ENCODE measurements at places on chromosomes 11 and 22.
A peak's percentile ranks its signal among the peaks of the same experiment; 100 is the strongest.

DNA sequence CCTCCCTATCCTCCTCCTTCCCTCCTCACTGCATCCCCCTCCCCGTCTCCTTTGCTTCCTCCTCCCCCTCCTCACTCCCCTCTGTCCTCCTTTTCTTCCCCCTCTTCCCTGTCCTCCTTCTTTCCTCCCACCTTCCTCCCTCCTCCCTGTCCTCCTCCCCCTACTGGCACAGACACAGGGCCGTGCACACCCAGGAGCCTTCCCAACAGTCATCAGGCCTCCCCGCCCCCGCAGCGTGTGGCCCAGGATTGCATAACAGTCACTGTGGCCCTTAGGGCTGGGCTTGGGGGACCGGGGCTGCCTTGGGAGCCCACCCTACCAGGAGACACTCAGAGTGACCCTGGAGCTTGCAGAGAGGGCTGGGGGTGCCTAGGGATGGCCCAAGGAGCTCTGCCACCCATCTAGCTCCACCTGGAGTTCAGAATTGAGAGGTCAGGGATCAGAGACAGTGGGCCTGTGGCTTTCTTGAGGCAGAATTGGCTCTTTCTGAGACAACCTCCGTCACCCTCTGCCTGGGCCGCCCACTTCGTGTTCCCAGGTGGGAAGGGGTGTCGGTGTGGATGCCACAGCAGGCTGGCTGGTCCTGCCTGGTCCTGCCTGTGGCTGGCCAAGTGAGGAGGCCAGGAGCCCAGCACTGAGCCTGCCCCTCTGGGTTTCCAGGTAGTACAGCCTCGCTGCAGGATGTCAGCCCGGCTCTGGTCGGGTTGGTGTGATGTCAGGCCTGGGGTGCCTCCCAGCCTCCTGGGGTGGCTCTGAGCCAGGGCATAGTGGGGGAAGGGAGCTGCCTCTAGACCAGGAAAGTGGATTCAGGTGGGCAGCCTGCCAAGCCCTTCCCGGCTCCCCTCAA, 1.6 kb downstream of the SPI1 start:
- DNase-seq = no peak

GRCh38 chr11:39220501-39221230, 2238.8 kb downstream of the LRRC4C start:
- no peak for DNase-seq

GRCh38 chr11:32722255-32722654, 72.2 kb downstream of the CCDC73 start:
- no peak for DNase-seq

GRCh38 chr11:90407350-90407749, 184.5 kb upstream of the CHORDC1 start:
- no peak for DNase-seq

DNA sequence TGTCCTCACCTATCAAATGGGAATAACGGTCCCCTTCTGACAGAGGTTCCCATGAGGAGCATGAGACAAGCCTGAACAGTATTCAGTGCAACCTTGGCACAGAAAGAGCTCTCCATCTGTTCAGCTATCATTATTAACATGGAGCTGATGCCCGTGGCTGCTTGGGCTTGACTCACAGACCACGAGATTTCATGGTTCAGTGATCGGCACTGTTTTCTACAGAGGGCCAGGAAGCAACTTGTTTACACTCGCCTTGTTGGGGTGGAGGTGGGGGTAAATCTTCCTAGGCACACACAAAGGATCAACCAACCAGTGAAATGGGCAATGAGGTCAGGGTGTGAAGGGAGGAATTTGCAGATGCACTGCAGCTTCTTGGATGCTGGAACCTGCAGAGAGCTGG, 88.2 kb downstream of the CWC15 start:
- no peak for DNase-seq

- peak; percentile 2 for DNase-seq
Measured at GRCh38 chr11:15327786-15328231, 213.1 kb downstream of the INSC start.

GRCh38 chr22:26634189-26634588, 12.4 kb downstream of the CRYBA4 start:
- no peak for DNase-seq

DNA sequence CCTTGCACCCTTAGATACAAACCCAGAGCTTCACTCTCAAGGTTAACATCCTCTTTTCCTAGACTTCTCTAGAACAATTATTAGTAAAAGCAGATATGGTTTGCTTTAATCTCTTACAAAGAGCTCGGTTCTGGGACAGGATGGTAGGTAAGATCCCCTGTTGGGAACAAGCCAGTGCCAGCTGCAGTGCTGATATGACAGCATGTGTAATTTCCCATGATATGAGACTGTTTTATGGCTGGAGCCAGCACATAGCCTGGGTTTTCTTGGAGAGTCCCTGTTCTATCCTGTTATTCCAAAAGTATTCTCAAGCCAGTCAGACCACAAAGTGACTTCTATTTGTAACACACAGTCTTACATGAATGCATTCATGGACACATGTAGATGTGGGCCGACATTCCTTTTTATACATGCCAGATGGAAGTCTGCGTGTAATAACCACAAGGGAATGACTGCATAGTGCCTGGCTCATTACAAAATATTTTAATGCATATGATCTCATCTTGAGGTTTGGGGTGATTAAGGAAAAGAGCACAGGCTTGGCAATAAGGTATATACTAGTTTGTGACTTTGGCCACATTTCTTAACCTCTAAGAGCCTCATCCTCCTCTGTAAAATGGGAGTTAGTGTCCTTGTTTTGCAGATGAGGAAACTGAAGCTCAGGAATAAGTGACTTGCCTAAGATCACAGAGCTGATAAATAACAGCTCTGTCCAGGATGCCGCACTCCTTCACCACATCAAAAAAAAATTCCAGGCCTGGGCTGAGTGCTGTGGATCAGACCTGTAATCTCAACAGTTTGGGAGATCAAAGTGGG, 21.8 kb downstream of the CLMP start:
- no peak for DNase-seq

DNA sequence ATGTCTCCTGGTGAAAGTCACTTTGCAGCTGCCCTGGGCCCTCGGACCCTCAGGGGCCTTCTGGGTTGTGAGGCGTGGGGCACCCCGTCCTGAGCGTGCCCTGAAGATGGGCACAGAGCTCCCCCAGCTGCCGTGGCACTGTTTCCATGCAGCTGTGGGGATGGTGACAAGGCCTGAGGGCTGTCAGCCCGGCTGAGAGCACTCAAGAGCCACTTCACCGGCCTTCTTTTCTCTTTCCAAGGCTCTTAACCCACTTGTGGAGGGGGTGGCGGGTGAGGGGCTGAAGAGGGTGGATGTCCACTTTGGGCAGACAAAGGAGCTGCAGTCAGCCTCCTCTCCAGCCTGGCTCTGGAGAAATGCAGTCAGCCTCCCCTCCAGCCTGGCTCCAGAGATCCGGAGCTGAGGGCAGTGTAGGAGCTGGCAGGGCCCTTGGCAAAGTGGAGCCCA, 239.5 kb downstream of the ST3GAL4 start:
- DNase-seq = no peak

DNA sequence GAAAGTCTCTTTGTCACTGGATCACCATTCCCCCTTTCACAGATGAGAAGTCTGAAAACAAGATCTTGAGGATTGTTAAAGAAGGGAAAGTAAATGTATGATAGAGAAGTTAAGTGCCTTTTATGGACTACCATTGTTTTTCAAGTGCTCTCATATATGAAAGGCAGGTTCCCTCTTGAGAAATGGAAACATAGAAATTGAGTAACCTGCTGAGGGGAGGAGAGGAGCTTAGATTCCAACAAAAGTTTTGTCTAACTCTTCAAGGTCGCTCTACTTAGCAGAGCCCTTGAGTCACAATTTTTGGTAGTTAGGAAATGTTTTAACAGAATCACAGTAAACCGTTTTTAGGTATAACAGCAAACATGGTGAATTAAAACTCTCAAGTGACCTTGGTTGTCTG, 80.1 kb downstream of the SVIP start:
- DNase-seq = no peak

DNA sequence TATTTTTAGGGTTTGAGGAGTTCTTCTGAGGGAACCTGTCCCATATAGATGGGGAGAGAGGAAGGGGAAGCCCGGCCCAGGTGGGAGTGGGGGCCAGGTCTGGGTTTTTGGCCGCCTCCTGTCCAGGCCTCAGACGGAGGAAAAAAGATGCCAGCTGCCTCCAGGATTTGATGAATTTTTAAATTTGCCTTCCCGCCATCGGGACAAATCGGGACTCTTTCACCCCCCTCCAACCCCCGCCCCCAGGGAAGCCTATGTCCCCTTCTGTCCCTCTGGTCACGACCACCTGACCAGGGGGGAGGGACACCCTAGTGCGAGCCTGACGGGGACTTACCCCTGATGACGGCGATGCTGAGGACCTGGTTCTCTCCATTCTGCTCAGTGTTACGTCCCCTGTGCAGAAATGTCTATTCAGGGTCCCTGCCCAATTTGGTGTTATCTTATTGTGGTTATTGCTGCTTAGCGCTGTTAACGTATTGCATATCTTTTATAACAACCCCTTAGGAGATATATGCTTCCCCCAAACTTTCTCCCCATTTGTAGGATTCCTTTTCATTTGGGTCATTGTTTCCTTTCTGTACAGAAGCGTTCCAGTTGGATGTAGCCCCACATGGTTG, 115.9 kb upstream of the GRK3 start:
- DNase-seq = peak; percentile 68

GRCh38 chr11:27119396-27119795, 78.8 kb downstream of the BBOX1 start:
- DNase-seq = no peak

DNA sequence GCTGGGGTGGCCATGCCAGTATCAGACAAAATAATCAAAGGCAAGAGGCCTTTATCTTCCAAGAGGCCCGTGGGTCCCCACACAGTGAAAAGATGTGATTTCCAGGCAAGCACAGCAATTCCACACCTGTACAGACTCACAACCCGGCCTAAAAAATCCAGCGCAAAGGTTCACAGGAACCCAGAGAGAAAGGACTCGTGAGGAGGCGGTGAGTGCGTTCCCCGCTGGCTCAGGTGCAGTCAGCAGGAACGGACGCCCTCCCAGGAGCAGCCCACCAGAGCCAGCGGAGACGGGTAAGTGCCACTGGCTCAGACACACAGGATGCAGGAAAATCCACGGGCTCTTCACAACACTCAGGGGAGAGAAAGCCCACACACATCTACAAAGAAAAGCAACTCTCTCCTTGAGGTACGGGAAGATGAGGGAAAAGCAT, 4.4 kb downstream of the TOLLIP start:
- DNase-seq = no peak

GRCh38 chr11:126061707-126062678, 673 bp downstream of the CDON start:
- DNase-seq = peak; percentile 18

DNA sequence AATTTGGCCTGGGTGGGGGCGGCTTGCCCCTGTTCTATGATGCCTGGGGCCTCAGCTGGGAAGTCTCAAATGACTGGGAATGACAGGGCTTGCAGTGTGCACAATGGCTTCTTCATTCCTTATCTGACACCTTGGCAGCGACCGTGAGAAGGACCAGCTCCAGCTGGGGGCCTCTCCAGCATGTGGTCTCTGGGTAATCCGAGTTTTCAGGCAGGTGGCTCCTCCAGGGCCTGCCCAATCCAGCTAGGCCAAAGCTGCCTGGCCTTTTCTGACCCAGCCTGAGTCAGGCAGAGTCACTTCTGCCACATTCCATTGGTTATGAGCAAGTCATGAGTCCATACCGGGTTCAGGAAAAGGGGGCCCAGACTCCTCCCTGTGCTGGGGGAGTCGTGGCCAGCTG, 646.0 kb downstream of the OPCML start:
- DNase-seq = no peak

DNA sequence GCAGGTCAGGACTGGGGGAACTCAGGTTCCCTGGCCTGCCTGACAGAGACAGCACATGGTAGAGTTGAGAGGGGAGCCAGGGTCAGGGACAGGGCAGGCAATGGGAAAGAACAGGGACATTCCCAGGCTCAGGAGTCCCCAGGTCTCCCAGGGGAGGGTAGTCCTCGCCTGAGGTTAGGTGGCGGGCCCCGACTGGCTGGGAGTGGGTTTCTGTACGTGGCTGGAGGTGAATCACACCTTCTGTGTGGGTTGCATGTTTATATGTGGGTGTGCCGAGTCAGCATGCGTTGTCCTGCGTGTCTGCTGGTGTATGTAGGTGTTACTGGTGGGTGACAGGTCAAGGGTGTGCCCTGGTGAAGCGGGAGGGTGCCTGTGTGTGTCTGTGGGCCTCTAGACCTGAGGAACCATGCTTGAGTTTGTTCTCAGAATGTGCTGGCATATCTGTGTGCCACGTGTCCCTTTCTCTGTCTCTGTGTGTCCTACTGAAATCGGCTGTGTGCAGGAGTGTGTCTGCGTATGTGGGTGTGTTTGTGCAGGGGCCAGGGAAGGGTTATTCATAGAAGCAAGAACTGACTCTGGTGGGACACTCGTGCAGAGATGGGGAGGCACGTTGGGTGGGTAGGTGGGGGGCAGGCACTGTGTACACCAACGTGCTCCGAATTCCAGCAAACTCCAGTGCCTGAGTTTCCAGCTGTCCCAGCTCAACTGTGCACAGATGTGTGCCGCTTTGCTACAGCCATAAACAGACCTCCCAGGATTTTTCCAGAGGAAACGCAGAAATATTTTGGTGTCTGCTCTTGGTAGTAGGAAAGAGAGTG, 23.8 kb upstream of the OAF start:
- DNase-seq = no peak

- no peak for DNase-seq
Measured at GRCh38 chr11:113728814-113729213, 22.7 kb upstream of the TMPRSS5 start.

- DNase-seq = no peak
Measured at GRCh38 chr11:80532633-80533232, 1091.9 kb upstream of the TENM4 start.

- no peak for DNase-seq
Measured at GRCh38 chr22:21064917-21065864, 19.4 kb downstream of the LRRC74B start.

DNA sequence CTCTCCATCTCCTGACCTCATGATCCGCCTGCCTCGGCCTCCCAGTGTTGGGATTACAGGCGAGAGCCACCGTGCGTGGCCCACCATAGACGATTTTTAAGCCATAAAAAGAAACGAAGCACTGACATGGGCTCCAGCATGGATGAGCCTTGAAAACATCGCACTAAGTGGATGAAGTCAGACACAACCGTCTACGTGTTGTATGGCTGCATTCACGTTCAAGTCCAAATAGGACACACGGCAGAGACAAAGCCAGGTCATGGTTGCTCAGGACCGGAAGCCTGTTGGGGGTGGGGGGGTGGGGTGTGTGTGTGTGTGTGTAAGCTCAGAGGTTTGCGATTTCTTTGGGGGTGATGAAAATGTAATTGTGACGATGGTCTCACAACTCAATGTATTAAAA, 10.0 kb downstream of the RRP7A start:
- DNase-seq = no peak

GRCh38 chr11:117026593-117027330, 71.5 kb downstream of the SIK3 start:
- DNase-seq = peak; percentile 20

DNA sequence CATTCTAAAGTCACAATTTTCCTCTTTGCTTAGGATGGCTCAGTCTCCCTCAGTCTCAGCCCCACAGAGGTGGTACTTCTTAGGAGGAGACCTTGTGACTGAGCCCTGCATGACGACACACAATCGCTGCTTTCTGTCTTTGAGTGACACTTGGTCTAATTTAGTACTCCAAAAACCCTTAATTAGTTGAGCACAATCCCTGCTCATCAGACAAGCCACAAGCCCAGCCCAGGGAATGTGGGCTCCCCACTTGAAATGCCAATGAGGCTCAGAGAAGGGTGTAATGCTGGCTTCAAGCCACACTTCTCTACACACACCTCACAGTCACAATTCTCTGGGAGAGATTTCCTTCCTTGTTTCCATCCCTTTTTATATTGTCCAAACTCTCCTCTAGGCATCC, 101.8 kb downstream of the FEZ1 start:
- no peak for DNase-seq
